ENCODE measurements at places on chromosomes 1 and 21. TPM values are rescaled to one million over a fixed set of nuclear protein-coding genes. Genes with fewer than 3 reads are reported as not detected.

- H3K36me3 ChIP-seq, result no peaks in the 10 kb centered on the region
- H3K4me3 ChIP-seq, result no peak overlapping the region
- DNase-seq, result no peak
- H3K27ac ChIP-seq, result no peak overlapping the region
- peaks cover 6% of the 10 kb centered on the region for H3K4me1 ChIP-seq
These were observed 38.0 kb upstream of the SERBP1 start for GRCh38 chr1:67468066-67468718.

DNA sequence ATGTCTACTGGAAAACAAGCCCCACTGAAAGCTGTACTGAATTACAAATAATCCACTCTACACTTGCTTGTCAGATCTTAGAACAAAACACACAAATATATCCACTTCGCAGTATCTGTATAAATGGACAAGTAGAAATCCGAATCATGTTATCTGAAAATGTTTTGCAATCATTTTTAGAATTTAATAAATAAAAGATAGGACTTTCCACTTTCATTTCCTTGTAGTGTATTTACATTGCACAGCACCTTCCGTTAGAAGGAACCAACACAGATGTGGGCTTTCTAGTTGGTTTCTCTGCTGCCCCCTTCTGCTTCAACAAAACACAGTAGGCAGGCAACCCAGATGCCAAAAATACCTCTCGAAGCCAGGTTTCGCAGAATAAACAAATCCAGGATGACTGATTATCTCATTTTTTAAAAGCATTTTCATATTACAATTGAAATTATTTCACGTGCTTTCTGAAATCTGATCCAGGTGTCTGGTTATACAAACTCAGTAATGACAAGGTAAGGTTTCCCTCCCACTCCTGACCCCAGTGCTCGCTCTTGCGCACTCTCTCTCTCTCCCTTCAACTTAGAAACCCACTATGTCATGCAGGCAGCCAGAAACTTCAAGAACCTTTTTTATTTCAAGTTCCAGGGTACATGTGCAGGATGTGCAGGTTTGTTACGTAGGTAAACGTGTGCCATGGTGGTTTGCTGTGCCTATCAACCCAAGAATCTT is 389.9 kb downstream of the SMYD3 start:
- no peaks in the 10 kb centered on the region for H3K27me3 ChIP-seq
- no peak overlapping the region for H3K27ac ChIP-seq
- H3K4me1 ChIP-seq, result peaks cover 13% of the 10 kb centered on the region

DNA sequence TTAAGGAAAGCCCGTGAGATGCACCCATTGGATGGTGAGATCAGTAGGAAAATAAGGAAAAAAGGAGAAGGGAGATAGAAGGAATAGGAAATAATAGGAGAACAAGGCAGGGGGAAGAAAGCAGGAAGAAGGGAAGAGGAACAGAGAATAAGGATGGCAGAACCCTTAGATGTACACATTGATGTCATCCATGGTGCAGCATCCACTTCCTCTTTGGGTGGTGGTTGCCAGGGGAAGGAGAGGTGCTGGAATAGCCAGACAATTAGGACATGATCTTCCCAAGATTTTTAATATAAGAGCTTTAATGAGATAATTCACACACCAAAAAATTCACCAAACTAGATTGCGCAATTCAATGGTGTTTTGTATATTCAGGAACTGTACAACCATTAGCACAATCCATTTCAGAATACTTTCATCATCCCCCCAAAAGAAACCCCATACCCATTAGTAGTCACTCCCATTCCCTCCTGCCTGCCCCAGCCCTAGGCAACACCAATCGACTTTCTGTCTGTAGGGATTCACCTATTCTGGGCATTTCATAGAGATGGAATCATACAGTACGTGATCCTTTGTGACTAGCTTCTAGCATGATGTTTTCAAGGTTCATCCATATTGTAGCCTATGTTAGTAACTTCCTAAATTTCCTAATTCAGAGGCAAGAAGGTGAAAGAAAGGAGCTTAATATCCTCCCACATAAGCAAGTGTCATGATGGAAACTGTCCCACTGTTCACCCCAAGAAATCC is 121.4 kb downstream of the PLXNA2 start:
- peaks cover 52% of the 10 kb centered on the region for H3K36me3 ChIP-seq
- peak overlapping the region; percentile 30 for H3K4me3 ChIP-seq
- no peaks in the 10 kb centered on the region for H3K27me3 ChIP-seq
- peaks cover 33% of the 10 kb centered on the region for H3K4me1 ChIP-seq

- H3K4me1 ChIP-seq, result no peaks in the 10 kb centered on the region
- H3K27me3 ChIP-seq, result no peaks in the 10 kb centered on the region
- H3K27ac ChIP-seq, result no peak overlapping the region
- no peak overlapping the region for H3K4me3 ChIP-seq
- H3K36me3 ChIP-seq, result no peaks in the 10 kb centered on the region
These were observed 157.2 kb upstream of the COL11A1 start for GRCh38 chr1:103265551-103265950.

GRCh38 chr1:214317734-214318133 is 36.8 kb downstream of the SMYD2 start:
- H3K4me3 ChIP-seq, result no peak overlapping the region
- H3K27ac ChIP-seq, result peak overlapping the region; percentile 30
- H3K4me1 ChIP-seq, result peaks cover 8% of the 10 kb centered on the region
- H3K36me3 ChIP-seq, result peaks cover 39% of the 10 kb centered on the region

DNA sequence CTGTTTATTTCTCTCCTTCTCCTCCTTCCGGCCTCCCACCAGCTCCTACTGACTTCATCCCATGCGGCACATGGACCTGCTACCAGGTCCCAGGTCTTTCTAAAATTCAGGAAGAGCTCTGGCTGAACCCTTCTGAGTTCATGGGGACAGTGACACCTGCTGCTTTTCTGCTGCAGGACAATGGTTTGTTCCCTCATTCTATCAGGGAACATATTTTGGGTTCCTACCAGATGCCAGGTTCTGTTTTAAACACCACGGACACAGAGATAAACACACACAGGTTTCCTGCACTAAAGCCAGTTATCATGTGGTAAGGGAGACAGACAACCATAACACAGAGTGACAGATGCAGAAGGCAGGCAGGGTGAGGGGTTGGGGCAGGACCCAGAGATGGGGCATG is 114.0 kb upstream of the RAB4A start:
- H3K4me1 ChIP-seq, result peaks cover 13% of the 10 kb centered on the region
- H3K27ac ChIP-seq, result no peak overlapping the region
- no peaks in the 10 kb centered on the region for H3K36me3 ChIP-seq
- DNase-seq, result peak; percentile 71
- peaks cover 14% of the 10 kb centered on the region for H3K27me3 ChIP-seq

DNA sequence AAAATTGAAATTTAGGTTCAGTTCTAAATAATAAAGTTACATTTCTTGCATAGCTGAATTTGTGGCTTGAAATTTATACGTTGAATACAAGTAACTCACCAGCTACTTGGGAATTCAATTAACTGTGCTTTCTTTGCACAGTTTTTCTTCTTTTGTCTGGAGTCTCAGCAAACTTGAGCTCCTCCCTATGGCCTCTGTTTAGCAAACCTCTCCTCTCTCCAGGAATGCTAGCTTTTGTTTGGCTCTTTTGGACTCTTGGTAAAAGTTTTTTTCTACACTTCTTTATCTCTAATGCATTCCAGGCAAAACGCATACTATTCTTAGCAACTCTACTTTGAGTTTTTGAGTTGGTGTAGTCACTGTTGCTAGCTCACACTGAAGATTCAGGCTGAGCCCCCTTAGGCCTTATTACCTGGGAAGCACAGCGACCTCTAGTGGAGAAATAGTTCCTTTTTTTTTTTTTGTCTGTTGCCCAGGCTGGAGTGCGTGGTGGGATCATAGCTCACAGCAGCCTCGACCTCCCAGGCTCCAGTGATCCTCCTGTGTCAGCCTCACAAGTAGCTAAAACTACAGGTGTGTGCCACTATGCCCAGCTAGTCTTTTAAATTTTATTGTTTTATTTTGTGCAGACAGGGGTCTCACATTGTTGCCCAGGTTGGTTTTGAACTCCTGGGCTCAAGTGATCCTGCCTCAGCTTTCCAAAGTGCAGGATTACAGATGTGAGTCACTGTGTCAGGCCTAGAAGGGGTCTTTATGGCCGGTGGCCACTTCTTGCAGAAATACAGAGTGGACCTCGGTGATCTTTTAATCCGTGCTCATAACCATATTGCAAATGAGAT is 61.7 kb downstream of the CASQ2 start:
- H3K4me3 ChIP-seq, result no peak overlapping the region
- no peak overlapping the region for H3K27ac ChIP-seq
- DNase-seq, result peak; percentile 73
- no peaks in the 10 kb centered on the region for H3K36me3 ChIP-seq
- H3K4me1 ChIP-seq, result peaks cover 7% of the 10 kb centered on the region

- no peaks in the 10 kb centered on the region for H3K36me3 ChIP-seq
- no peaks in the 10 kb centered on the region for H3K27me3 ChIP-seq
- no peak overlapping the region for H3K27ac ChIP-seq
- DNase-seq, result no peak
- H3K4me3 ChIP-seq, result no peak overlapping the region
These were observed 208.1 kb upstream of the MAP1LC3C start for GRCh38 chr1:242206994-242207393.

GRCh38 chr21:42069327-42069726 is 1.8 kb upstream of the UMODL1 start:
- no peaks in the 10 kb centered on the region for H3K27me3 ChIP-seq
- no peak overlapping the region for H3K4me3 ChIP-seq
- peaks cover 19% of the 10 kb centered on the region for H3K4me1 ChIP-seq
- H3K36me3 ChIP-seq, result no peaks in the 10 kb centered on the region
- no peak overlapping the region for H3K27ac ChIP-seq

DNA sequence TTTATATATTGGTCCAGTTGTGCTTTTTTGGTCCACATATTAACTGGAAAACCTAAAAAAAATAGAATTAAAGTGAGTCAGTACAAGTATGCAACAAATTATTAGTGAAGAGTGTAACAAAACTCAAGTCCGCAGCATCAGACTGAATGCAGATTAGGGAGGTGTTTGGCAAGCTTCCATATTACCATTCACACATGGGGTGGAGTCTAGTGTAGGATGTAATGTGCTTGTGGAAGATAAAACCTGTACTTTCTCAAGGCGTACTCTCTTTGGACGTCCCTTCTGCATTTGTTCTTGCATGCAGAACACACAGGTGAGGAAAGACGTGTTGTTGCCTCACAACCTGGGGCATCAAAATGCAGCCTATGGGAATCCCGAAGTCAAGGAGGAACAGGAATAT is 668.7 kb downstream of the MRPL39 start:
- DNase-seq, result no peak
- H3K36me3 ChIP-seq, result no peaks in the 10 kb centered on the region
- no peak overlapping the region for H3K27ac ChIP-seq
- no peaks in the 10 kb centered on the region for H3K27me3 ChIP-seq

DNA sequence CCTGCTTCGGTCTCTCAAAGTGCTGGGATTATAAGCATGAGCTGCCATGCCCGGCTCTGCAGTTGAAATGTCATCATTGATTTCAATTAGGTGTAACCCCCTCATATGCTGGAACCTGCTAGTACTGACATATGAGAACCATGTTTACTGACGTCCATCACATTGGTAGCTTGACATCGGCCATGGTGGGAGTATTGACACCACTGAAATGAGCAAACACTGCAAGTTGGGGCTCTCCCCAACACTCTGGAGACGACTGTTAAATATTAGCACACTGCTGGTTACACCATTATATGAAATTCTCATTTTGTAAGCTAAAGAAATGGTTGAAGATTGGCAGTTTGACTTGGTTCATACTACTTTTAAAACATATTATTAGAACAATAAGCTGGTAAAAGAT is 63.7 kb downstream of the CNST start:
- H3K4me1 ChIP-seq, result no peaks in the 10 kb centered on the region
- no peaks in the 10 kb centered on the region for H3K27me3 ChIP-seq
- no peak overlapping the region for H3K27ac ChIP-seq
- peaks cover 8% of the 10 kb centered on the region for H3K36me3 ChIP-seq
- no peak for DNase-seq

DNA sequence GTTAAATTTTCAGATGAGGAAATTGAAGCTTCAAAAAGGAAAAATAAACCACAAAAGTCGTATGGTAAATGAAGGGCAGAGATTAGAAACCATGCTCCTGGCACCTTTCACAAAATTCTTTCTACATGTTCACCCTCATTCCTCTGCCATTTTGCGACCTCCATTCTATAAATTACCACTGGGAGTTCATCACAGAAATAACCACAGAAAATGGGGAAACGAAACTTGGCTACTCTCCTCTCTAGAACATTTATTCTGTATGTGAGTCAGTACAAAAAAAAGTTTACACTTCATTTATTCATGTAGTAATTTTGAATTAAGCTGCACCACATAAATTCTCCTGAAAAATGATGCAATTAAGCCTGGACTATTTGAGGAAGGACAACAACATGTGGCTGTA is 320.9 kb upstream of the C1orf87 start:
- H3K27me3 ChIP-seq, result no peaks in the 10 kb centered on the region
- no peaks in the 10 kb centered on the region for H3K36me3 ChIP-seq
- DNase-seq, result no peak

DNA sequence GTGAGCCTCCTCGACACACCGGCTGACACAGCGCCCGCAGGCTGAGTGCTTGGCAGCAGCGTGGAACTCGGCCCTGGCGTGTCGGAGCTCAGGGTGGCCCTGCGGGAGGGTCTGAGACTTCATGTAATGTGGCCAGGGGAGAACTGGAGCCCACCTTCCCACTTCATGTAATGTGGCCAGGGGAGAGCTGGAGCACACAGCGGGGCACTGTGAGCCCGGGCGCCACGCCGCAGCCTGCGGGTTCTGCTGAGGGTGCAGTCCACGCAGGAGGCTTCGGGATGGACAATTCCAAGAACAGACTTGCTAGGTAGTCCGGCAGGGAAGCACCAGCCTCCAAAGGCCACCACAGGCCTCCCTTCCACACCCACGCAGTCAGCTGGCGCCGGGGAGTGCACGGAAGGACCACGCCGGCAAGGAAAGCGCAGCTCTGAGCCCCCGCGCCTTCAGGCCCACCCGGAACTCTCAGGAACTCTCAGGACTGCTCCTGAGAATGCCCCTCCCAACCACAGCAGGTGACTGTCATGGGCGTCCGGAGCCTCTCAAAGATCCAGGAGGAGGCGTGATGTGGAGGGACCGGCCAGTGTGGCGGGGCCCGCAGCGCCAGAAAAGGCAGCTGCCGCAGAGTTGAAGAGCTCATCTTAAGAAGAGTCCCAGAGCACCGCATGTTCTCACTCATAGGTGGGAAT is 19.3 kb upstream of the ADARB1 start:
- no peaks in the 10 kb centered on the region for H3K36me3 ChIP-seq
- DNase-seq, result no peak
- no peak overlapping the region for H3K27ac ChIP-seq
- no peak overlapping the region for H3K4me3 ChIP-seq

The ACTL8 gene
- not detected for total RNA-seq

The AADACL4 gene
- not detected for total RNA-seq

The KIF26B gene
- total RNA-seq, result 21.0 TPM

The FMO2 gene
- not detected for total RNA-seq

The MRPL37 gene
- 94.8 TPM for total RNA-seq

The MAP10 gene
- 4.5 TPM for total RNA-seq

Measured in endodermal cell (in vitro differentiated cells).